ENCODE measurements at places on chromosomes 2 and 18. TPM values are rescaled to one million over a fixed set of nuclear protein-coding genes. Genes with fewer than 3 reads are reported as not detected.

The SCN2A gene
- 0.08 TPM for total RNA-seq

The KLHL14 gene
- total RNA-seq = not detected

The NEB gene
- 30.5 TPM for total RNA-seq

The LBX2 gene
- 0.25 TPM for total RNA-seq

The WBP1 gene
- 46.1 TPM for total RNA-seq

The SULT1C2 gene
- total RNA-seq = 1.9 TPM

The GEN1 gene
- total RNA-seq = 4.3 TPM

The YWHAQ gene
- total RNA-seq = 178 TPM

The LRP1B gene
- 0.08 TPM for total RNA-seq

The COL3A1 gene
- 98.5 TPM for total RNA-seq

The RRM2 gene
- 2.1 TPM for total RNA-seq

The VAMP8 gene
- total RNA-seq = 15.5 TPM

The GAREM1 gene
- 8.6 TPM for total RNA-seq

The IL36RN gene
- not detected for total RNA-seq

The PLB1 gene
- 2.4 TPM for total RNA-seq

The SGPP2 gene
- 2.3 TPM for total RNA-seq

The PSTPIP2 gene
- total RNA-seq = 1.8 TPM

The GCG gene
- not detected for total RNA-seq

The CFC1 gene
- not detected for total RNA-seq

The RTKN gene
- total RNA-seq = 14.0 TPM

The CHMP1B gene
- 30.4 TPM for total RNA-seq

The EMX1 gene
- not detected for total RNA-seq

The HOXD13 gene
- total RNA-seq = not detected

The ABCG5 gene
- total RNA-seq = not detected

The ATIC gene
- total RNA-seq = 47.1 TPM

All from left ventricle myocardium inferior (tissue), 1 donor.